ENCODE measurements at places on chromosomes 11 and 22.

DNA sequence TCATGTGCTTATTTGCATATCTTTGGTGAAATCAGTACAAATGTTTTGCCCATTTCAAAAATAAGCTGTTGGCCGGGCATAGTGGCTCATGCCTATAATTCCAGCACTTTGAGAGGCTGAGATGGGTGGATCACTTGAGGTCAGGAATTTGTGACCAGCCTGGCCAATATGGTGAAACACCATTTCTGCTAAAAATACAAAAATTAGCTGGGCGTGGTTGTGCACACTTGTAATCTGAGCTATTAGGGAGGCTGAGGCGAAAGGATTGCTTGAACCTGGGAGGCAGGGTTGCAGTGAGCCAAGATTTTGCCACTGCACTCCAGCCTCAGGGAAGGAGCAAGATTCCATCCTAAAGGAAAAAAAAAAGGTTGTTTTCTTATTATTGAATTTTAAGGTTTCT is 136.0 kb downstream of the SWAP70 start:
- no peak for DNase-seq

GRCh38 chr11:43959321-43959995 is 17.0 kb downstream of the C11orf96 start:
- no peak for DNase-seq

- DNase-seq, result no peak
These were observed 194.3 kb upstream of the ANO3 start for GRCh38 chr11:26137651-26138050.

- peak; percentile 62 for DNase-seq
These were observed 759 bp downstream of the ROBO4 start for GRCh38 chr11:124896821-124897391.

- no peak for DNase-seq
These were observed 97.8 kb downstream of the ME3 start for GRCh38 chr11:86574493-86575207.

DNA sequence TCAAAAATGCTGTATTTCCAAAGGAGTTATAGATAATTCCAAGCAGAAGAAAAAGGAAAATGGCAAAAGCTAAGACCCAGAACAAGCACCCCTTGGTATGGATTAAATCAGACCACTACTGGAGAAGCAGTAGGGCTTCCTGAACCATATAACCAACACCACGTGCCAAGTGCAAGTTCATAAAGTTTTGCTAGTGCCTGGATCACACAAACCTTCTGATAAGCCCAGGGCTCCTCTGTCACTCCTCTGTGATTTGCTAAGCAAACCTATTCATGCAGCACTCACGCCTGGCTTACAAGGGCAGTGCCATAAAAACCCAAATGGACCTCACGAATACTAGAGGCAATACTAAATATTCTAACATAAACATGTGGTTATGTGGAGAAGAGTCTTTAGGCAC is 13.3 kb downstream of the LARGE1 start:
- DNase-seq, result no peak

DNA sequence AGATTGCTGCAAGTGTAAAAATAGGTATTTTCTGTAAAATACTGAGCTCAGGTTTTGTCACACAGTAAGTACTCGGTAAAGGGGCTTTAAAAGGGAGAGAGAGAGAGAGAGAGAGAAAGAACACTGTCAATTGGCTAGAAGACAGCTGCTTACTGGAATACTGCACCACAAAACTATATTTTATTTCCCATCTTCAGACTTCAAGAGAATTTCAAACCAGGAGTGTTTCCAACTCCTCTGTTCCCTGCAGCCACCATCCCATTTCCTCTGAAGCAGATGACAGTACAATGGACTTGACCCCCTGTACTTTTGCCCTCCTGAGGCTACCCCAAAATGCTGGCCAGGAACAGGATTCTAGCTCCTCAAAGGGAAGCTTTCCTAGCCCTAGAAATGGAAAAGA is 89.7 kb downstream of the RELT start:
- DNase-seq, result no peak

DNA sequence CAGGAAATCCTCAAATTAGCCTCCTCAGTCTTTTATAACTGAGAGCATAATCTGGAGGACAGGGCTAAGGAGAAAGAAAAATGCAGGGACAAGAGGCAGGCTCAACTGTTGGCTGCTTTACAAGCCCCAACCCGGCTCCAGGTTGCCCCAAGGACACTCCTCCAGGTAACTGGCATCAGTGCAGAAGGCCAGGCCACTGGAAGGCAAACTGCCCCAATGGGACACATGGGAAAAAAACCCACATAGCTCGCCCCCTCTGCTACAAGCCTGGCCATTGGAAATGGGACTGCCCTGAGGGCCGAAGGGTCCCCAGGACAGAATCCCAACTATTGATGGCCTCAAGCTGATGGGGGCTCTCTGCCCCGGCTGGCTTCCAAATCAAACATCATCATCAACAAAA is 17.9 kb upstream of the FBLN1 start:
- DNase-seq, result no peak

DNA sequence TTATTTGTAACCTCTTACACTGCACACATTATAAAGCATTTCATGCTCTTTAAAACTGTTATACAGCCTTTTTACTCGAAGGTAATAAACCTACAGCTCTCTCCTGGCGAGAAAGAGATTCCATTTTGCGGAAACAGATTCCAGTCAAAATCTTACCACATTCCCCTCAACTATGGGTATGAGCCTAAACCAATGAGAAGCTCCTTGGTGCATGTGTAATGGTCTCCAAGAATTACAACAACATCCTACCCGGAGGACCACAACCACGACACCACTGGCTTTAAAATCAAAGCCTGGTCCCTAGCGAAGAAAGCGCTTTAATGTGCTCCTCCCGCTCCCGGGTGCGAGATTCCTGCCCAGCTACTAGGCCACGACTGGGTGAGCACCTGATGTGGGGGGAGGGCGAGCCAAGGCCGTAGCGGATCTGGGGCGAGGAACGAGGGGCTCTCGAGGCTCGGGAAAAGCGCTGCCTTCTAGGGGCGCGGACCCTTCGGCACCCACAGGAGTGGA is 821 bp downstream of the CELF1 start:
- peak; percentile 52 for DNase-seq

DNA sequence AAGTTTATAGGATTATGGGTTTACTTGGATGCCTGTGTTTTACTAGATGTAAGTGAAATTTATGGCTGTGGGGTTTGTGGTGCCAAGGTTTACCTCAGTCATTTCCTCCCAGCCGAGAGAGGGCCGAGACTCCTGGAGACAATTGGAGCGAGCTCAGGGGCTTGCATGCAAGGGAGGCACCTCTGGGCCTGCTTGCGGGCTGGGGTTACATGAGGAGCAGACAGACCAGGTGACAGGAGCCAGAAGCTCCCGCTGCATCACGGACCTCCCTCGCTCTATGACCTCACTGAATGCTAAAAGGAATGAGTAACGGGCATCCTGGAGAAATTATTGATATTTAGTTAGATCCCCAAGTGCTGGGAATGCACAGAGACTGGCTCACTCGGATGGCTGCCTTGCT is 275.2 kb upstream of the KIRREL3 start:
- no peak for DNase-seq

- no peak for DNase-seq
These were observed 83.5 kb downstream of the ACER3 start for GRCh38 chr11:76944225-76944624.

DNA sequence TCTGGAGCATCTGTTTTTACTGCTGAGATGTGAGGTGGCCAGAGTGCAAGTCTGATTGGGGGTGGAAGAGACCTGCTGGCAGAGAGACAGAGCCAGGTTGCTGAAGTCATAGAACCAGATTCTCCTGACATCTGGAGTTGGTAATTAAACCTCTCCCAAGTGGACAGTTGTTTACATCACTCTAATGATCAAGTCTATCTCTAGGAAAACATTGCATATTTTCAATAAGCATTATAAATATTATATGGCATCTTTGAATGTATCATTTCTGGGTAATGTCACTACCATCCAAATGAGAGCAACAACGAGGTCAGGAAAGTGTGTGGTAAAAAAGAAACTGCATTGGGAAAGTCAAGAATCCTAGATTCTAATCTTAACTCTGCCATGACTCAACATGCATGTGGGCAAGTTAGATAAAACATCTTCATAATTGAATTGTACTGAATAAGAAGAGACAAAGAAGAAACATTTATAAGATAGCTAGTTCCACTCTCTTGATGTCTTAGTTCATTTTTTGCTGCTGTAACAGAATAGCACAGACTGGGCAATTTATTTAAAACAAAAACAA is 351.2 kb upstream of the API5 start:
- no peak for DNase-seq

GRCh38 chr11:10909141-10909883 is 51.5 kb upstream of the ZBED5 start:
- DNase-seq, result no peak

DNA sequence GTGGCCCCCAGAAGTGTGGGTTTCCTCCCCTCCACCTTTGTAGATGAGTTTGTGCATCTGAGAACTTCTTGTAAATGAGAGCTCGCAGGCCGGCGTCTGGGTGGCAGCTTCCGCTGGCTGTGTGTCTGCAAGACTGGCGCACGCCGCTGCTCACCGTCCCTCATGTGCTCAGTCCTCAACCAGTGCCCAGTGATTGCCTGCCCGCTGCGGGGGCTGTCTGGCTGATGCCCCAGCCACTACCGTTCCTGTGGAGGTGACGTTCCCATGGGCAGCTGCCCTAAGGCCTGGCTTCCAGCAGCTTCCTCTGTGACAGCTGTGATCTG is 8.8 kb downstream of the TBX1 start:
- peak; percentile 36 for DNase-seq

DNA sequence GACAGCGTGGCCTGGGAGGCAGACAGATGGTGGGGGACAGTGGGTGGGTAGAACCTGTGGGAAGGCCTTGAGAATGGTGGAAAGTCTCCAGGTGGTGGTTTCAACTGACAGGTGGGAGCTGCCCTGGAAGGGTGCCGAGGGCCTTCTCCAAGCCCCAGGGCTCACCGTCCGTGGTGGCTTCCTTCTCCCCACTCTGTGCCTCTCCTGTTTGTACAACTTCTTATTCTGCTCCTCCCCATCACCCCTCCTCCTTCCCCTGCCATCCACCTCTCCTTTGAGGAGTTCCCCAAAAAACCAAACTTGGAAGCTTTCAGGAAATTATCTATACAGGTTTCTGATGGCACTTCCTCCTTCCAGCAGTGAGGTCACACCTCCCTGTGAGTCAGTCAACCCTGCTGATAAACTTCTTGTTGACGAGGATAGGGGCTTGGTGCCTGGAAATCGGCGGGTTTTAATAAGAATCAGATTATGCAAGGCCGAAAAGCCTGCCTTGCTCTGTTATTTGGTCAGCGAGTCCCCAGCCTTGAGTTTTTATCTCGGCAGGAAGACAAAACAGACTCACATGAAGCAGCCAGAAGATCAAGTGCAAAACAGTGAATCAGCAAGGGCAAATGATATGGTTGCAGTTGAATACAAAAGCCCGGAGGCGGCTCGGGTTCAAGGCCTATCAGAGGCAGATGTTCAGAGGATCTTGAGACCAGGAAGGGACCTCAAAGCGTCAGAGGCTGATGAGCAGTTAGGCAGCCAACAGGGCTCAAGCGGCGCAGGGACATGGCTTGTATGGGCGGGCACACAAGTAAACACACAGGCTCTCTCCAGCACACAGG is 9.5 kb upstream of the ST3GAL4 start:
- DNase-seq, result peak; percentile 74

DNA sequence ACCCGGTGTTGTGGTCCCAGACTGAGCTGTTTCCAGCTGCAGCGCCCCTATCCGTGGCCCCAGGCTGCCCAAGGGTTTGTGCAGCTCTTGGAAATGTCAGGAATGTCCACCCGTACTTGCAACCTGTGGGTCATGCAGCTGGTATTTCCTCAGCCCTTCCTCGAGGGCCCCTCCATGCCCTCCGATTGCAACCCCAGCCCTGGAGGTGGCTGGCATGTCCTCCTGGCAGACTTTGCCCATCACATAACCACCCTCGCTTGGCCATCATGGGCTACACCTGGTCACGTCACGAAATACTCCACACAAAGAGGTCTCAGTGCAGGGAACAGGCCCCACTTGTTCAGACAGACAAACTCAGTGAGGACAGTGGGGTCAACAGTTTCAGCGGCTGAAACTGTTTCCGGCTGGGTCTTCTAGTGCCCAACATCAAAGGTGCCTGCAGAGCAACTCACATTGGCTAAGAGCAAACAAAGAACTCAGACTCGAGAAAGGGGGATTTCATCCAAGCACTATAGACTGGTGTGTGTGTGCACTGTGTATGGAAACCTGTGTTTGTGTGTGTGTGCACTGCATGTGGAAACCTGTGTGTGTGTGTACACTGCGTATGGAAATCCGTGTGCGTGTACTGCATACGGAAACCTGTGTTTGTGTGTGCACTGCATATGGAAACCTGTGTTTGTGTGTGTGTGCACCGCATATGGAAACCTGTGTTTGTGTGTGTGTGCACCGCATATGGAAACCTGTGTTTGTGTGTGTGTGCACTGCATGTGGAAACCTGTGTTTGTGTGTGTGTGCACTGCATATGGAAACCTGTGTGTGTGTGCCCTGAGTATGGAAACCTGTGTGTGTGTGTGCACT is 72.8 kb upstream of the CCND1 start:
- no peak for DNase-seq

- DNase-seq, result no peak
These were observed 6.2 kb upstream of the UBE4A start for GRCh38 chr11:118353084-118353710.

DNA sequence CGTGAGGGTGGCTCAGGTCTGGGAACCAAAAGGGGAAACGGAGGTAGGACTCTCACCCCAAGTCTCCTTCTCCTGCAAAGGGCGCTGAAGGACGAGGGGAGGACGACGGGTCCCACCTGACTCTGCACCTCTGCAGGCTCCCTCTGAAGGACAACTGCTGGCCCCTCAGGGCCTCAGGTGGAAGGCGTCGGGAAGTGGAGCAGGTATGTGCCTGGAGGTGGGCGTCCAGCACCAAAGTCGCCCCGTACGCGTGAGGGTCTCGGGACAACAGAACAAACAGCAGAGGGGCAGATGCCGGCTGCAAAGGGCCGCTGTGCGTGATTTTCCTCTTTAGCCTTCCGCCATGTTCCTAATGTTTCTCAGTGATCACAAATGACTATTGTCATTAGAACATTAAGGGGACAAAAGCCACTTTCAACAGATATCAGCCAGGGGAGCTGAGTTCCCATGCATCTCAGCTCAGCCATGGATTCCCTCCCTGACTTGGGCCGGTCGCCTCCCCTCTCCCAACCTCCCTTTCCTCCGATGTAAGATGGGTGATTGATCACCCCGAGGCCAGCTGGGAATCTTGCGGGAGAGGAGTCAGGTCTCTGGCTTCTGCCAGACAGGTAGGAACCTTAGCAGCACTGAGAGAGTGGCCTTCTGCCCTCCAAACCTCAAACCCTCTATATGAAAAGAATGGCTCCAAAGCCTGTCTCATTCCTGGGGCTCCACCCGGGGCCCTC is 836 bp downstream of the SLC16A8 start:
- DNase-seq, result peak; percentile 24

GRCh38 chr11:115581871-115582639 is 77.8 kb upstream of the CADM1 start:
- DNase-seq, result no peak

- DNase-seq, result no peak
These were observed 5.3 kb upstream of the OR52E5 start for GRCh38 chr11:5887661-5888060.

DNA sequence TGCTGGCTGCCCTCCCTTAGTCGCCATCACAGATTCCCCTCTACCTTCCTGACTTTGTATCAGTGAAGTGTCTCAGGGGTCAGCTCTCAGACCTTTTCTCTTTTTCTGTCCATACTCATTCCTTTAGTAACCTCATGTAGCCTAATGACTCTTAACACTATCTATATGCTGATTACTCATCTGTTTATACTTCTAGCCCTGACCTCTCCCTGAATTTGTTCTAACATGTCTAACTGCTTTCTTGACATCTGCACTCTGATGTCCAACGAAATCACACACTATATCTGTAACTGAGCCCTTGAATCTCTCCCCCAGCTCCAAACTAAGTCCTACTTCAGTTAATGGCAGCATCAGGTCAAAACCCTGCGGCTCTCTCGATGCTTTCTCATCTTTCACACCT is 135.8 kb upstream of the TIMP3 start:
- no peak for DNase-seq
